ENCODE measurements at places on chromosomes 4 and X. TPM values are rescaled to one million over a fixed set of nuclear protein-coding genes. Genes with fewer than 3 reads are reported as not detected.

DNA sequence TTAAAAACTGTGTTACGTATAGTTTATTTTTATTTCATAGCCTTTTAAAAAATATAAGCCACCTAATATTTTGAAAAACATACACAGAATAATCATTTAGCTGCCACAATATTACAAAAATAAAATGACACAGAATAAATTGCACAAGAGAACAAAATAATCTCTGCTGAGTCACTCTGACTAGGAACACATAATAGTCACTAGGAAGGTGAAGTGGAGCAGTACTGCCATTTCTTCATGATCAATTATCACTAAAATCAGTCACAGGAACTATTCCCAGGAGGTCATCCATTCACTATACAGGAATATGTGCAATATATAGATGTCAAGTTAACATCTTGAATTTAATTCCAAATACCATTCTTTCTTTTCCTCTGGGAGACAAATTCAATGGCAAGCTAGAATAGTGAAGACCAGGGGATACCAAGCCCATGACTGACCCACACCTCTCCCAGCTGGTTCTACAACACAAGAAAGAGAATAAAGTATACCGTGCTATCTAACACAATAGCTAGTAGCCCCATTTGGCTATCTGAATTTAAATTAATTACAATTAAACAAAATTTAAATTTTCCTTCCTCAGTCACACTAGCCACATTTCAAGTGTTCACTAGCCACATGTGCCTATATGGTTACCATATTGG is 5.9 kb downstream of the SMIM43 start:
- no peak for DNase-seq

Gene CPZ
- 0.14 TPM for total RNA-seq

Gene EDA
- 3.6 TPM for total RNA-seq

GRCh38 chrX:24364326-24364725 is 3.9 kb downstream of the SUPT20HL1 start:
- no peak for DNase-seq

GRCh38 chr4:8618421-8618820 is 25.9 kb downstream of the CPZ start:
- DNase-seq, result peak; percentile 30

Gene SPINK2
- not detected for total RNA-seq

Gene IL21
- total RNA-seq, result not detected

Gene NLRP2B
- not detected for total RNA-seq

Gene NEXMIF
- 2.2 TPM for total RNA-seq

Gene MAGEC2
- not detected for total RNA-seq

Gene MTMR8
- total RNA-seq, result 1.6 TPM

DNA sequence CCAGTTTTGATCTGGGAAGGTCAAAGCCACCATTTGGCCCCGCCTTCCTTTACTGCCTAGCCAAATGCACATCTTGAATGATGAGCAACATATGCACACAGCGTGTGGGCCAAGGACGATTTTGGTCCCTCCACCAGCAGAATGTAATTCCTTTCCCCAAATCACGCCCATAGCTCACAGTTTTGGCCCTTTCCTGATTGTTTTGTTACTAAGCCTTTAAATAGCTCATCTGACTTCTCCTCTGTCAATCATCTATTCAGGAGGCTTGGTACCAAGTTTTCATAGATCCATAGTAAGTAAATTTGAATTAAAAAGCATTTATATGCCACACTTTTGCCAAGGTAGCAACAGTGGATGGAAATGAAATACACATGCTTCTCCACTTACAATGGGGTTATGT is 123.3 kb downstream of the NFKB1 start:
- DNase-seq, result no peak

DNA sequence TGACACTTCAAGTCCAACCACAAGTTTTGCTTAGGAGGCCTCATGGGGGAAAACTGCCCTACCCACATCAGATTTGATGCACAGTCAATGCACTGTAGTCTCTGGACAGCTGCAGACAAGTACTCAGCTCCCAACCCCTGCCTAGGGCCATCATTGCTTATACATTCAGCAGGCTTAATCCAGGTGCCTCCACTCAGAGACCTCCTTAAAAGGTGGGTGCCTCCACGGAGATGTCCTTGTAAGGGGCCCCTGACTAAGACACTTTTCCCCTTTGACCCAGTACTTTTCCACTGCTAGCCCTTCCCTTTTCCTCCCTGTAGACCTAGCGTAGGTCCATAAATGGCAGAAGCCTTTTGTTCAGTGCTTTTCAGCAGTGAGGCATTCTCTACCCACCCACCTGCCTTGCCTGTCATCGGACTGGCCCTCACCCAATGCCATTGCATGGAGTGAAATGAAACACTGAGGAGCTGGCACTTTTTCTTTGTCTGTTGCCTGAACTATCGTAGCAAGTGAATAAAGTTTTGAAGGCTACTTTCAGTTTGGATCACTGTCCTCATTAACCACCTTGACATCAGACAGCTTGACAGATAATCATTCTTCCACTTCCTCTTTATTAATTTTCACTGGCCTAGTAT is 23.8 kb upstream of the PLK4 start:
- DNase-seq, result no peak

GRCh38 chr4:11343536-11343935 is 85.2 kb downstream of the HS3ST1 start:
- DNase-seq, result no peak
